ENCODE measurements at places on chromosomes 13 and 19. TPM values are rescaled to one million over a fixed set of nuclear protein-coding genes. Genes with fewer than 3 reads are reported as not detected.
A peak's percentile ranks its signal among the peaks of the same experiment; 100 is the strongest.

The FGF14 gene
- total RNA-seq, result 0.03 TPM

The CYP2A7 gene
- total RNA-seq, result not detected

The ZNF8 gene
- 12.6 TPM for total RNA-seq

The CAMSAP3 gene
- total RNA-seq, result 1.7 TPM

DNA sequence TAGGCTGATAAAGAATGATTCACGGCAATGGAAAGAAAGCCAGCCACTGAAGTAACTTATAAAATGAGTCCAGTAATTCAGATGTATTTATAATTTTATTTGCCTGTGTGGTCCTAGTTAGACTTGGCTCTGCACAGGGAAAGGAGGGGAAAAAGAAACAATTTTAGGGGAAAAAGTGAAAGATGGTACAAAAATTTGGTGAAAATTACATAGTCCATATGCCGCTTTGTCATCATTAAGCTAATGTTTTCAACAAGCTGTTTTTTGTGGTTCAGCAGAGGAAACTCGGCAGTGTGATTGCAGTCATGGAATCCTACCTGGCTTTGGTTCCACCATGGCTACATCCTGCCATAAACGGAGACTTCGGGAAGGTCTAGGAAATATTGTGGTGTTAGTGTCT lies 301.9 kb downstream of the ATP8A2 start:
- H3K36me3 ChIP-seq, result no peaks in the 10 kb centered on the region
- no peak overlapping the region for H3K27ac ChIP-seq
- no peaks in the 10 kb centered on the region for H3K4me1 ChIP-seq
- no peak for DNase-seq
- no peak overlapping the region for H3K4me3 ChIP-seq

DNA sequence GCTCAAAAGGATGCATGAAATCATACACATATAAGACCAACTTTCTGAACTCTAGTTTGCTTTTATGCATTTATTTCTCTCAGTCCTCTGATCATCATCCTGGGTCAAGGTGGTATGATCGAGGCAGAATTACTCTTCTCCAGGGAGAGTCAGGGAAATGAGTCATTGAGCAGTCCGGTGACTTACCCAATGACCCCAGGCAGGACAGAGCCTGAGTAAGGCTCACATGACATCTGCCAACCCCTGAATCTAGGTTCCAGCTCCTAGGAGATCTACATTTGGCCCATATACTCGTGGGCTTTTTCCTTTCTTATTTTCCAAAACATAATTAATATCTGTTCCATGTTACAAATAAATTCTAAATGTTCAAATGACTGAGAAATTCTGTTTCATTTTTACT lies 502.3 kb downstream of the FOXO1 start:
- H3K27ac ChIP-seq, result no peak overlapping the region
- H3K27me3 ChIP-seq, result no peaks in the 10 kb centered on the region
- no peaks in the 10 kb centered on the region for H3K36me3 ChIP-seq
- H3K4me3 ChIP-seq, result no peak overlapping the region
- DNase-seq, result peak; percentile 15

DNA sequence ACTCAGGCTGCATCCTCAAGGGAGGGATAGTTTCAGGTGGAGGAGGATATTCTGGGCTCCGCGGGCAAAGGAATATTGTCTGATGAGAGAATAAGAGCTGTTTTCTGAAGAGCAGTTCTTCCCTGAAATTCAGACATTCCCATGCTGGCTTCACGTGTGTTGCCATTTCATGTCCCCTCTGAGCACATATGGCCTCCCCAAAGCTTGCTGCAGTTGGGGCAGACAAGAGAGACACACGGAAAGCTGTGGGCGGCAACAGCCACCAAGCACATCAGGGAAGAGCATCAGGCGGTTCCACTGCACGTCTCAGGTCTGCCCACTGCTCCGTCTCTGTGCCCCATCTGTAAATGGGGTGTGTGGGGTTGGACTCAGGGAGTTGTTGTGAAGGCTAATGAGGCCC lies 247.5 kb upstream of the TSHZ3 start:
- no peak for DNase-seq
- H3K36me3 ChIP-seq, result no peaks in the 10 kb centered on the region
- H3K4me3 ChIP-seq, result no peak overlapping the region
- no peak overlapping the region for H3K27ac ChIP-seq
- no peaks in the 10 kb centered on the region for H3K4me1 ChIP-seq
- peaks cover 3% of the 10 kb centered on the region for H3K27me3 ChIP-seq

DNA sequence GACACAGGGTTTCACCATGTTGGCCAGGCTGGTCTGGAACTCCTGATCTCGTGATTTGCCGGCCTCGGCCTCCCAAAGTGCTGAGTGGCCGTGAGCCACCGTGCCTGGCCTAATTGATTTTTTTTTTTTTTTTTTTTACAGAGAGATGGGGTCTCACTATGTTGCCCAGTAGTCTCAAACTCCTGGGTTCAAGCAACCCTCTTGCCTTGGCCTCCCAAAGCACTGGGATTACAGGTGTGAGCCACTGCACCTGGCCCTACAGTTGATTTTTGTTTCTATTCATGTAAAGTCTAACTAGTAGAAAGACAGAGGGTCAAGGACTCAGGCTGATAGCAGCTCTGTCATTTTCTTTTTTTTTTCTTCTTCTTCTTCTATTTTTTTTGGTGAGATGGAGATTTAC lies 21.8 kb downstream of the FGF21 start:
- no peak for DNase-seq
- no peaks in the 10 kb centered on the region for H3K4me1 ChIP-seq
- H3K27ac ChIP-seq, result no peak overlapping the region
- no peak overlapping the region for H3K4me3 ChIP-seq
- H3K27me3 ChIP-seq, result no peaks in the 10 kb centered on the region
- H3K36me3 ChIP-seq, result no peaks in the 10 kb centered on the region

- H3K27me3 ChIP-seq, result no peaks in the 10 kb centered on the region
- DNase-seq, result no peak
- no peak overlapping the region for H3K27ac ChIP-seq
- no peaks in the 10 kb centered on the region for H3K36me3 ChIP-seq
- no peak overlapping the region for H3K4me3 ChIP-seq
- H3K4me1 ChIP-seq, result no peaks in the 10 kb centered on the region
These were observed 57.0 kb downstream of the PCDH20 start for GRCh38 chr13:61358599-61358998.

GRCh38 chr19:43681821-43682220 lies 11.9 kb upstream of the PLAUR start:
- no peaks in the 10 kb centered on the region for H3K27me3 ChIP-seq
- DNase-seq, result no peak

DNA sequence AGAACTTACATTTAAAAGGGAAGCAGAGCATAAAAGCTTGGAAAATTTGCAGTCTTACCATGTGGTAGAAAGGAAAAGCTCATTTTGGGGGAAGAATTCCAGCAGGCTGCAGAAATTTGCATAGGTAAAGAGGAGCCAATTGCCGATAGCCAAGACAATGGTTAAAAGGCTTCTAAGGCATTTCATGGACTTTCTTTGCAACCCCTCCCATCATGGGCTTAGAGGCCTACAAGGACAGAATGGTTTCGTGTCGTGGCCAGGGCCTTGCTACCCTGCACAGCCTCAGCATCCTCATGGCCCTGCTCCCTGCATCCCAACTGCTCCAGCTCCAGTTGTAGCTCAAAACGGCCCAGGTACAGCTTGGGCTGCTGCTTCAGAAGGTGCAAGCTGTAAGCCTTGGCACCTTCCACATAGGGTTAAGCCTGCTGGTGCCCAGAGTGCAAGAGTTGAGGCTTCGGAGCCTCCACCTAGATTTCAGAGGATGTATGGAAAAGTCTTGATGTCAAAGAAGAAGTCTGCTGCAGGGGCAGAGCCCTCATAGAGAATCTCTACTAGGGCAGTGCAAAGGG lies 420.3 kb downstream of the PCDH17 start:
- no peaks in the 10 kb centered on the region for H3K4me1 ChIP-seq
- DNase-seq, result no peak
- no peak overlapping the region for H3K27ac ChIP-seq

- no peaks in the 10 kb centered on the region for H3K36me3 ChIP-seq
- H3K4me1 ChIP-seq, result no peaks in the 10 kb centered on the region
- DNase-seq, result no peak
- no peak overlapping the region for H3K27ac ChIP-seq
- H3K4me3 ChIP-seq, result no peak overlapping the region
- no peaks in the 10 kb centered on the region for H3K27me3 ChIP-seq
These were observed 51.0 kb upstream of the DOCK9 start for GRCh38 chr13:99028890-99029289.

DNA sequence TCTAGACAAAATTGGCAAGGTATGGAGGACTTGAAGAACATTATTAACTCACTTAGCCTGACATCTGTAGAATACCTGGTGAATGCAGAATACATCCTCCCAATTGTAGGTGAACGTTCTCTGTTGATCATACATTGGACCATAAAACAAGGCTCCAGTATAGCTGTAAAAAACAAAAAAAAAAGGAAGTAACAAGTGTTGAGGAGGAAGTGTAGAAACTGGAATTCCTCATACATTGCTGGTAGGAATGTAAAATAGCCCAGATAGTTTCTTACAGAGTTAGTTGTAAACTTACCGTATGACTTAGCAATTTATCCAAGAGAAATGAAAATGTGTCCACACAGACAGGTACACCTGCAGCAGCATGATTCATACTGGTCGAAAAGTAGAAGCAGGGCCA lies 44.8 kb downstream of the TSSK6 start:
- no peaks in the 10 kb centered on the region for H3K27me3 ChIP-seq
- no peak overlapping the region for H3K27ac ChIP-seq
- DNase-seq, result no peak
- H3K4me3 ChIP-seq, result no peak overlapping the region
- no peaks in the 10 kb centered on the region for H3K36me3 ChIP-seq
- H3K4me1 ChIP-seq, result no peaks in the 10 kb centered on the region

DNA sequence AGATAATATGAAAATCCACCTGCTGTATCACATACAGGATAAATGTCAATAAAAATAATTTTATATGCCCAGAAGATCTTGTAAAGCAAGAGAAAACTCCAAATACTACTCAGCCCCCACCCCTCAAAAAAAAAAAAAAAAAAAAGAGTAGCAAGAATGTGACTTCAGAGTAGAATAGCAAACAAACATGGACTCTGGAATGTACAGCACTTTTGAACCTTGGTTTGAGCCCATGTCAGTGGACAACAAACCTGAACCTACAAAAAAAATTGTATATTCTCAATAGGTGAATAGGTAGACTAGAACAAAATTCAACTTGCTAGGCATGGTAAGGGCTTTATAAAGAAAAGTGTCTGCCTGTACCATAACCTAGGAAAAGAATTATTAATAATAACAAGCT lies 428.0 kb downstream of the SLITRK6 start:
- no peaks in the 10 kb centered on the region for H3K36me3 ChIP-seq
- no peak overlapping the region for H3K27ac ChIP-seq
- DNase-seq, result no peak
- no peaks in the 10 kb centered on the region for H3K27me3 ChIP-seq
- no peak overlapping the region for H3K4me3 ChIP-seq

DNA sequence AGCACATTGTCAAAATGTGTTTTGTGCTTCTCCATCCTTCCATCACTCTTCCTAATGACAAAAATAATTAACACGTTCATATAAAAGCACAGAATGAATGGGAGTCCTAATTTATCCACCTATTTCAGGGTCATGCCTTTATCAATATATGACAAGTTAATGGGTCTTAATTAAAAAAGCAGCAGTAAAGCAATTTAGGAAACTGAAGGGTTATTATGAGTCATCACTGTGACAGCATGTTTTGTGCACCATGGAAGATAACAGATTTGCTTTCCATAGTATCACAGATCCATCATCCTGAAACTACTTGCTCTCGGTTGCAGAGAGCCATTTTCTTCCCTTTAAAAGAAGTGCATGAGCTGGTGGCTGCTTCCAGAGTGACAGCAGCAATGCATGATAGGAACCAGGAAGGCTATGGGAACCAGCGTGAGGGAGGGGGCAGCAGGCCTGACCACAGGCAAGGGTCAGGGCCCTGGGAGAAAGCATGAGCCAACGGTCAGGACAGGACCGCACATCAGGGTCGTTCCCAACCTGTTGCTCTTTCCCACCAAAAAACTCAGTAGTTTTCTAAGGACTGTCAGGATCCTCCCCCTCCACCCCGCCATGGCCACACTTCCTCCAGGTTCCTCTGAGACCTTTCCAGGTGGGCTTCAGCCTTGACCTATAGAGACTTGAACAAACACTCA lies 784.1 kb downstream of the UQCRFS1 start:
- H3K27me3 ChIP-seq, result no peaks in the 10 kb centered on the region
- DNase-seq, result no peak
- no peak overlapping the region for H3K27ac ChIP-seq

- H3K4me1 ChIP-seq, result no peaks in the 10 kb centered on the region
- H3K27ac ChIP-seq, result no peak overlapping the region
- no peak overlapping the region for H3K4me3 ChIP-seq
- H3K27me3 ChIP-seq, result no peaks in the 10 kb centered on the region
- no peaks in the 10 kb centered on the region for H3K36me3 ChIP-seq
These were observed 20.2 kb upstream of the ZNF808 start for GRCh38 chr19:52507266-52507665.

- H3K4me3 ChIP-seq, result no peak overlapping the region
- H3K27me3 ChIP-seq, result no peaks in the 10 kb centered on the region
- no peak for DNase-seq
- H3K4me1 ChIP-seq, result 0 out of 2 replicates have a peak, but pooled peaks cover 2% of the 10 kb centered on the region
These were observed 8.6 kb upstream of the SLC7A9 start for GRCh38 chr19:32877977-32878745.

GRCh38 chr19:18696023-18696422 lies 12.5 kb downstream of the CRTC1 start:
- no peaks in the 10 kb centered on the region for H3K36me3 ChIP-seq
- H3K4me1 ChIP-seq, result peaks cover 21% of the 10 kb centered on the region
- no peak overlapping the region for H3K4me3 ChIP-seq
- no peak for DNase-seq
- no peak overlapping the region for H3K27ac ChIP-seq

- no peak overlapping the region for H3K4me3 ChIP-seq
- no peak for DNase-seq
- H3K27me3 ChIP-seq, result peaks cover 14% of the 10 kb centered on the region
- H3K27ac ChIP-seq, result no peak overlapping the region
- no peaks in the 10 kb centered on the region for H3K36me3 ChIP-seq
These were observed 177.0 kb downstream of the ZNF536 start for GRCh38 chr19:30549151-30549550.

DNA sequence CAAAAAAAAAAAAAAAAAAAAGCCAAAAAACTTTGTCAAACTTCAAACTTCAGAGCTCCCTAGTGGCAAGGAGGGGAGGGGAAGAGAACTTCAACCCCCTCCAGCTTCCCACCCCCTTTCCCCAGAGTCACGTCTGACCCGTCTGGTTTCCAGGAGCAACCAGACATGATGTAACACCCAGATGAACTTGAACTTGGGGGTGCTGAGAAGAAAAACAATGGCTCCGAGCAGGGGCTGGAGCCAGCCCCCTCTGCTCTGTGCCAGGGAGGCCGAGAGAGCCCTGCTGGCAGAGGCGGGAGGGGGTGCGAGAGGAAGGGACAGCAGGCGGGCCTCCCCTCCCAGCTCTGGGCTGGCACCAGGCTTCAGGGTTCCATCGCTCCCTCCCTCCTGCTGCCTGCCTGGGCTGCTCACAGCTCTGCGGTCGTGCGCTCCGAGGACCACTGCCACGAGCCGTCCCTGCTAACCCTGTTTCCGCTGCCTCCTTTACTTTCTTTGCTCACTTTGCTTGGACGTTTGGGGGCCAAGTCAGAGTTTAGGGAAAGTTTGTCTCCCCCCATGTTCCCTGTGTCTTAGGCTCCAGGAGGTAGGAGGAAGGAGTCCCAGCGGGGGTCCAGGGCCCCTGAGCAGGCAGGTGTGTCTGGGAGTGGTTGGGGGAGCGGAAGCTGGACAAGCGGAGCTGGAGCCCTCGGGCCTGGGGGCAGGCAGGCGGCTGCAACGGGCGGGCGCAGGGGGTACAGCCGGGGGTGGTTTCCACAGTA lies 11.1 kb downstream of the LYL1 start:
- H3K27me3 ChIP-seq, result no peaks in the 10 kb centered on the region
- H3K4me1 ChIP-seq, result peaks cover 50% of the 10 kb centered on the region
- H3K36me3 ChIP-seq, result no peaks in the 10 kb centered on the region
- DNase-seq, result no peak
- H3K27ac ChIP-seq, result 0 out of 2 replicates have a peak overlapping the region, but pooled peaks have one; percentile 17

Measured in Panc1 (cell line).